Lower lobe of right lung (tissue), 2 donors: ENCODE measurements at places on chromosomes 7 and 10.

DNA sequence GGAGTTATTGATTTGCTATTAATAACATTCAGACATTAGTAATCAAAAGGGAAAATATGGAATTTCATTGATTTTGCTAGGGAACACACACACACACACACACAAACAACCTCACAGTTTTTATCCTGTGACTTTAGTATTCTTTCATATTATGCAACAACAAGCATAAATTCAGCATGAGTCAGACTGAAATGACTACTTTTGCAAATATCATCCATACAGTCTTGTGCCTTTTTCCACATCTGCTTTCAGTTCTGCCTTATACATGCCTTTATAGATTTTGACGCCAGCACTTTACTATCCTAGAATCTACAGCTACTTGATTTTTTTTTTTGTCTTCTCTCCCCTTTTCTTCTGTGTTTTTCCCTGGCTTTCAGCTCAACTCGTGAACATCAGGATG lies 975.8 kb upstream of the LRRTM3 start:
- no peak for DNase-seq

- no peak for DNase-seq
Measured at GRCh38 chr10:108789919-108790318, 1133.4 kb downstream of the XPNPEP1 start.

- no peak for DNase-seq
Measured at GRCh38 chr10:120402147-120402766, 54.8 kb upstream of the PLPP4 start.

DNA sequence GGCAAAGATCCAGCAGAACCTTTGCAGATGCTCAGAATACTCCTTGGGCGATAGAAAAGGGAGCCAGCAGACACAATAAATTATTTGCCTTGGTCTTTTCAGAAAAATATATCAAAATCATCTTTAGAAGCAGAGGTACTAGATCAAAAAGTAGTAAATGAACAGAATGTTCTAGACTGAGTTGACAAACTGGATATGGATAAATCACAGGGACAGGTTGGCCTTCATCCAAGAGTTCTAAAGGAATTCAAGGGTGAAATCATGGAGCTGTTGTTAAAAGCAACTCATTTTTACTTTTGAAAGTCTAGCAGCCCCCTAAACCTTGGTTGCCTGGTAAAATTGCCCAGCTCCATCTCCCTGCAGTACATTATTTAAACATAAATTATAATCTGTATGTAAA lies 99.1 kb downstream of the PLCE1 start:
- no peak for DNase-seq

- DNase-seq, result no peak
Measured at GRCh38 chr10:108582387-108582786, 1340.9 kb downstream of the XPNPEP1 start.

- DNase-seq, result no peak
Measured at GRCh38 chr10:88115968-88116367, 252.5 kb downstream of the PTEN start.

DNA sequence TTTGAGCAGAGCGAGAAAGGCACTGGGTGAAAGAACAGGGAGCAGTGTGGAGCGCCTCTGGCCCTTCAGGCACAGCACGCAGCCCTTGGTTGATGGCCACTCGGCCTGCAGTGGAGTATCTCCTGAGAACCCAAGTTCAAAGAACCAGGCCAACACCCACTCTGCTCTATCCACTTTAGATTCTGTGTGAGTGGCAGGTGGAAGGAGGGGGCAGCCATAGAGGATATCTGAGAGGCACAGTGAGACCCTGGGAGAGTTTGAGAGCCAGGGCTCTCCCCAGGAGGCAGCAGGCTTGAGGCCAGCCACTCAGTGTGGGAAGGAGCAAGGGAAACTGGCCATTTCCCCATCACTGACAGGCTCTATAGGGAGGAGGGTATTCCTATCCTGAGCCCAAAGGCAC lies 52.5 kb upstream of the PTN start:
- DNase-seq, result no peak

DNA sequence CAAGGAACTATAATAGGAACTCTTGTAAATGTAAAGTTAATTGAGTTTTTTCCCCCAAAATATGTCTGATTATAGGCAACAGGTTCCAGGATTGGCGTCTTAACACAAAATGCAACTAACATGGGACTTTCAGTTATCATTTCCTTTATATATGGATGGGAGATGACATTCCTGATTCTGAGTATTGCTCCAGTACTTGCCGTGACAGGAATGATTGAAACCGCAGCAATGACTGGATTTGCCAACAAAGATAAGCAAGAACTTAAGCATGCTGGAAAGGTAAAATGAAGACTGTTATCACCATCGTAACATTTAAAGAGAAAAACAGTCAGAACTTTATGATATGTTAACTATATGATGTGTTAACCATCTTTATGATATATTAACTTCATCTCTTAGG lies 63.7 kb downstream of the SP8 start:
- DNase-seq, result no peak

GRCh38 chr10:26446258-26446657 lies 8.1 kb downstream of the APBB1IP start:
- DNase-seq, result no peak

DNA sequence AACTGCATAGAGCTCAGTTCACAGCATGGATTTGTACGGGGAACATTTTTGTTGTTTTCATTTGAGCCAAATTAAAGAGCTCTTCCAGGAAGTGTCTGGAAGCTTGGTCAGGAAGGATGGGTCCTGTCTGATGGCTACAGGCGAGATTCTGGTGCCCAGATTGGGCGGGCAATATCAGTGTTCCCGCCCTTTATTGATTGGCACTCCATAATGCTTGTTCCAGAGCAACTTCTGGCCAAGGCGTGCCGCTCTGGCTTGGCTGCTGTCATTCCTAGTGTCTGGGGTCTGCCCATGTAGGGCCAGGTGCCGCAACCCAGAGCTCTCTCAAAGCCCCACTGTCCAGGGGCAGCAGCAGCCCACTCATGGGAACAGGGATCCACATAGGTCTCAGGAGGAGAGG lies 45.9 kb downstream of the RAMP3 start:
- no peak for DNase-seq

GRCh38 chr7:95501261-95501832 lies 15.6 kb downstream of the ASB4 start:
- no peak for DNase-seq

DNA sequence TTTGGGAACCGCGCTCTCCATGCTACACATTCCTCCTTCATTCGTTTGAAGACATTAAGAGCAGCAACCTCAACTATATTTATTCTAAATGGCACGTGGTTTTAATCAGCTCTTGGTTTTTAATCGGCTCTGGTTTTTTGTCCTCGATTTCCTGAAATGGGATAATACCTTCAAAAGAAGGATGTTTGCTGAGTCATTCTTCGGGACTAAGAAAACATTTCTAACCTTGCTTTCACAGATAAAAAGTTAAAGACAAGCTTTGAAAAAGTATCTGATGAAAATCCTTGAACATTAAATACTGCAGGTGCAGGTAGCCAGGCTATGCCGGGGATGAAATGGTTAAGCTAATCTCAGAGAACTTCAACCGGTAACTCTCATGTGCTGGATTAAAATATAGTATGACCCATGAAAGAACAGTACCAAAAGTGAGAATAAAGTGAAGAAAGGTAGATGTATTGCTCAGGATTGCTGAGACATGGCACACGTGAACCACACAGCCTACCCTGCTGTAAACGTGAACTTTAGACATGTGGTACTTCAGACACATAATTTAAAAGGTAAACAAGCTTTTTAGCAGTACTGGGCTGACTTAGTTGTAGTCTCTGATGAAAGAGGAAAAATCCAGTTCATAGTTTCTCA lies 89.1 kb downstream of the PTPRN2 start:
- no peak for DNase-seq

GRCh38 chr7:87413029-87413428 lies 62.5 kb downstream of the ABCB4 start:
- DNase-seq, result no peak

DNA sequence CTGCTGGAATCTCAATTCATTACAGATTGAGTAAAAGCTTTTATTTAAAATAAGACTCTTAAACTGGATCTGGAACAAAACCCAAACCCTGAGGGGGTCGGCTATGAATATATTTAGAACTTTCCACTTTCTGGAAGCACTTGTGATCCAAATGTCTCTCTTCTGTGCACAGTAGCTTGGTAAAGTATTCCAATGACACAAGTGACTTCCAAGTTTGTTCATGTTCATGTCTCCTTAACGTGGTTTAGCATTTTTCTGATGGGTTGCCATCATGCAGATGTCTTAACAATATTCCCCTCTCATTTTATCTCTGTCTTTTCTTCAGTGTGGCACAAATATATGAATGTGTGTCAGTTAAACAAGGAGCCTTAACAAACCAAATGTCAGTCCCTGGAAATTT lies 191.9 kb upstream of the SORCS1 start:
- DNase-seq, result no peak

GRCh38 chr10:79207096-79207357 lies 138.3 kb downstream of the ZMIZ1 start:
- no peak for DNase-seq

GRCh38 chr10:12981570-12981969 lies 19.9 kb downstream of the CCDC3 start:
- no peak for DNase-seq

GRCh38 chr7:3107228-3107763 lies 63.6 kb upstream of the CARD11 start:
- DNase-seq, result no peak
